ENCODE measurements at places on chromosomes 6 and 20. TPM values are rescaled to one million over a fixed set of nuclear protein-coding genes. Genes with fewer than 3 reads are reported as not detected.

- no peak for DNase-seq
These were observed 1.9 kb upstream of the POU3F2 start for GRCh38 chr6:98832284-98833056.

GRCh38 chr20:23367770-23368169 lies 5.8 kb downstream of the GZF1 start:
- no peak for DNase-seq

- no peak for DNase-seq
These were observed 2.1 kb downstream of the EGFL8 start for GRCh38 chr6:32166411-32167061.

DNA sequence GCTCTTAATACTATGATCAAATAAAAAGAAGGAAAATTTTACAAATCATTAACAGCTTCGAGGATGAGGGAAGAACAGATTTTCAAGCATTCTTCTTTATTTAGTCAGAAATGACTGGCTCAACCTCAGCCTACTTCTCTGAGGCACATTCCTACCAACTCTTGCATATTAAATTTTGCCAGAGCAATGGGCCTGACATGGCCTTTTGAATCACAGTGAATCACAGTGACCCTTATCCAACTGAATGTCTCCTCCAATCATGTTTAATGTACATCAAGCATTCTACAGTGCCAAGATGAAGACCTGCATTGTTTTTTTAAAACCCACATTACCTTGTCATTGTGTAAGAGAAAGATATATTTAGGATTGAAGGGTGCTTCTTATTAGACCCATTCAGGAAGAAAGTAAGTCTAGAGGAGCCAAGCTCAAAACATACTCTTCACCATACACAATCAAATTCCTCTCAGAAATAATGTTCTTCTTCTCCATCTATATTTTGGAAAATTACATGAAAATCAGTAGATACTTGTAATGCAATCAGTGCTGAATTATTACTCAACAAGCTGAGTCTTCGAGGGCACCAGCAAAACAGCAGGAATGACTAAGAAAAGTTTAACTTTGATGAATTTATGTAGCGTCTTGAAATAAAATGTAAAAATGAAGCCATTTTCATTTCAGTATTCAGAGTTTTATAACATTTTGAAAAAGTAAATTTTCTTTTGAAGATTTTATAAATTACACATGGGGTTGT lies 44.1 kb upstream of the MOXD1 start:
- peak; percentile 52 for DNase-seq

ROS1 gene
- 63.0 TPM for total RNA-seq

HLA-DQA2 gene
- not detected for total RNA-seq

STMND1 gene
- total RNA-seq, result not detected

Data from MCF 10A (cell line).